ACHN (cell line): ENCODE measurements at places on chromosomes 16 and 17.

DNA sequence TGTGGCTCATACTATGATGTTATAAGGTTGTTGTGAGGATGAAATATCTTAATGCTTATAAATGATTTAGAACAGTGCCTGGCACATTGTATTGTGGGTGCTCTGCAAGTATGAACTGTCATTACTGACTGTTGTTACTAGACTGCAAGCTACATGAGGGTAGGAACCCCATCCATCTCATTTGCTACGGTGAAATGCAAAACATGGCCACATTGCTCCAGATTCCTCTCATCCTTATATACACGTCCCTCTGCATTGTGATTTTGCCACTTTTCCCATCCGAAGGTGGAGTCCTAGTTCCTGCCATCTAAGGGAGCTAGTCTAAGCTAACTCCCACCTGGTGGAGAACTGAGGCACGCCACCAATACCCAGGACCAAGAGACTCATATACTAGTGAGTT, 29.8 kb downstream of the HSBP1 start:
- DNase-seq: no peak

- no peak for DNase-seq
These were observed 44.0 kb downstream of the CFAP20 start for GRCh38 chr16:58085171-58085570.

GRCh38 chr17:10352893-10353292, 19.9 kb downstream of the MYH13 start:
- no peak for DNase-seq

GRCh38 chr16:372302-372983, 2.1 kb upstream of the MRPL28 start:
- no peak for DNase-seq

DNA sequence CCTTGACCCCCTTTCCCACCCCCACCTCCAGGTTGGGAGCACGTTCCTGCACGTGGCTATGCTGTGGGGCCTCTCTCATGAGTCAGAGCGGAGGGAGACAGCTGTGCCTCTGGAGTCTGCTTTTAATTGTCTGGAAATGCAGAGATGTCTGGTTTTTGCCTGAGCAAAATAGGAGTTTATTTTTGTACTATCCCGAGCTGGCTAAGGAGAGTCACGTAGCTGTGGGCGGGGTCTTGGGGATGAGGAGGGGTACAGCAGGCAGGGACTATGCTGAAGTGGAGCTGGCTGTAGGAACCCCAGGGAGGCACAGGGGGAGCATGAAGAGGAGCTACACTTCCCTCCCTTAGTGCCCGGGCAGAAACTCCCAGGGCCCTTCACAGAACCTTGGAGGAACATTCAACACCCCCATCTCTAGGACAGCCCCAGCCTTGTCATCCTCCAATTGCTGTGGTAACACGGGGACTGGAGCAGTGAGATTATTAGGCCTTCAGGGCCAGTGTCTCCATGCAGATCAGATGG, 44.7 kb upstream of the LGALS9 start:
- DNase-seq: no peak

DNA sequence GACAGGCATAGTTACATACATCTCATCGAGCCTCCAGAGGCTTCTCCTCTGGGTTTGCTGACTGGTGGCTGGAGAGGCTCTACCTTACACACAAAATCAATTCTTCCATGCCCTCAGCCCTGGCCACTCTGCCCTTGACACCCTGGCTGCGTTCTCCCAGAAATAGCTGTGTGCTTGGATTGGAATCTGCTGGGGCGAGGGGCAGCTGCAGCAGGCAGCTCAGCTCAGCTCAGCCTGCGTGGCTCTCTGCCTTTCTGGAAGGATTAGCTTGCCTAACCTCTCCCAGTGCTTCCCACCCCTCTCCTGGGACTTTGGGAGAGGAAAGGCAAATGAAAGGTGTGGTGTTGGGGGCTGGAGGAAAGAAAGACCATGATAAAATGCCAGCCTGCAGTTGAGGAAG, 216.1 kb downstream of the ENGASE start:
- no peak for DNase-seq

- no peak for DNase-seq
These were observed 247.9 kb upstream of the SOX9 start for GRCh38 chr17:71872843-71873485.

DNA sequence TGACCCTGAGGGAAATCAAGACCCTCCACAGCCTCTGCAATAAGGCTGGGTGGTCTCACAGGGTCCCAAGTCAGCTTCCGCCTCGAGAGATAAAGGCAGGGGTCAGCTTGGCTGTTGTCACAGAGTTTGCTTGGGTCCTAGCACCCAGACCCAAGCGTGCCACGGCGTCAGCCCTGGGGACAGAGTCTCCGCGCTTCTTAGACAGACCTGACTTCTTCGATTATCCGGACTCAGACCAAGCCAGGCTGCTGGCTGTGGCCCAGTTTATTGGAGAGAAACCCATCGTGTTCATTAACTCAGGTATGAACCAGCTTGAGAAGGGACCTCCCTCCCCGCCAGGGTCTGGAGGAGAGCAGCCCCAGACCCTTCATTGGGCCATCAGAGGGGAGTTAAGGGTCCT, 588 bp downstream of the C16orf92 start:
- no peak for DNase-seq
